ENCODE measurements at places on chromosomes 7 and 10.

GRCh38 chr7:82481499-82482097 is 38.0 kb upstream of the CACNA2D1 start:
- no peak for DNase-seq

DNA sequence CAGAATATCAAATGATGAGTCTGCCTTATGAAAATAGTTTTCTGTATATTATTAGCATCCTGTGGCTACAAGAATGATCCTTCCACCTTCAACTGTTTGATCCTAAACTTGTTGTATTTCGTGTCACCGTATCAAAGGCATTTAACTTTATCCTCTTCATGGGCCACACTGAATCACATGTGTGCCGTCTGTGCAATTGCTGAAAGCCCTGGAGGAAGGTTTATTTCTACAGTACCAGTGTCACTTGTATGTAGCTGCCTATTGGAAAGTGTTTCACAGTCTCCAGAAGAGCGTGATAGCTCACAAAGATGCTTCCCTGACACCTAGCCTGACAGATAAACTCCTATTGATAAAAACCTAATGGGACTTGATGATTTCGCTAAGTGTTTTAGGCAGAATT is 94.5 kb downstream of the ITGA8 start:
- DNase-seq = no peak

- peak; percentile 20 for DNase-seq
These were observed 372 bp upstream of the TMEM130 start for GRCh38 chr7:98870121-98870651.

DNA sequence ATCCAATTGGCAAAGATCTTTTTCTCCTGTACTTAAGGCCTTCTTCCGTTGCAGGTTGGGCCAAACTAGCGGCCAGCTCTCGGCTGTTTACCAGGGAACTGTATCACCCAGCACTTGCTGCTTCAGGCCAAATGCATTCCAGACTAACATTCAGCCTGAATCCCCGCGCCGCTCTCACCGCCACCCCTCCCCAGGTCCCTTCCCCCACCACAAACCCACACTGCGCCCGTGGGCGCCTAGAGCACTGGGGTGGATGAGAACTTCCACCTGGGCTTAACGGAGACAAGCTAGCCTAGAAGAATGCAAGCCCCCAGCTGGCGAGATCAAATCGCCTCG is 676 bp downstream of the TCAF1 start:
- DNase-seq = no peak

DNA sequence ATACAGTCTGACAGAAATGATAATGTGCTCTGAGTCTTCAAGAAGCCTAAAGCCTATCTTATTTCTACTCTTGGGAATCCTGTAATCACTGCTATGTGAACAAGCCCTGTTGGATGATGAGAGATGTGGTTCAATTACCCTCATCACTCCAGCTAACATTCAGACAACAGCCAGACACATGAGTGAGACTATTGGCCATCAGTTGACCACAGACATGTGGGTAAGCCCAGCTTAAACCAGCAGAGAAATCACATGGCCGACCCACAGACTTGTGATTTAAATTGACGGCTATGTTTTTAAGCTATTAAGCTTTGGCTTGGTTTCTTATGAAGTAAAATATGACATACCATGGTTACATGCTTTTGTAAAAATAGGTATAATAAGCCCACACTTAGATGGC is 2.6 kb downstream of the MBL2 start:
- no peak for DNase-seq

- no peak for DNase-seq
These were observed 243.2 kb downstream of the CRPPA start for GRCh38 chr7:16178092-16178491.

DNA sequence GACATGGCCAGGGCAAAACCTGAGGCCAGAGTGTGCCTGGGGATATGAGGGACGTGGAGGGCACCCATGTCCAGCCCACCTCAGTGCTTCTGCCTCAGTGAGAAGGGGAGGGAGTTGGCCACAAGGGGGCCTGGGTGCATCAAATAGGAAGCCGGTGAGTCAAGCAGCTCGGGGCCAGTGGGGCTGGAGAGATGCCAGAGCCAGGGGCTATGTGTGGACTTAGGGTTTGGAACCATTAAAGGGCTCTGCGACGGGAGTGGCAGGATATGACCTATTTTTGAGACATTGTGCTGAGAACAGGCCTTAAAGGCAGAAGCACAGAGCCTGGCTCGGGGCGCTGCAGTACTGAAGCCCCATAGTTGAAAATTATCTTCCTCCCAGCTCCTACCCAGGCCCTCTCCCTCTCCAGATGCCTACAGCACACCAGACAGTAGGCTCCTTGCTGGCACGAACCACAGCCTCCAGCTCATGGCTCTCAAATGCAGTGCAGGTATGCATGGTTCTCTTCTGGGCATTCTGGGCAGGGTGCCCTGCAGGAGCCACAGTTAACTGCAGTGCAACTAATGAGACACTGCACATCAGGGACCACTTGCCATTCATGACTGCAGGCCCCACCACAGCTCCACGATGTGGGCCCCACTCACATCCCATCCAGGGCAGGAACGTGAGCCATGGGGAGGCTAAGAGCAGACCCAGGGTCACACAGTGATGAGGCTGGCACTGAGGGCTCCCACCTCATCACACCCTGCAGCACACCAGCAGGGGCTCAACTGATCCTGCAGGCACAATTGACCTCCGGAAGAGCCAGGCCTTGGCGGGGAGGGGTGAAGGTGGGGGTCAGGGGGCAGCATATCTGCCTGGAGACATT is 7.2 kb upstream of the PGAM2 start:
- DNase-seq = no peak

- no peak for DNase-seq
These were observed 143.3 kb downstream of the HDAC9 start for GRCh38 chr7:18638594-18639452.

DNA sequence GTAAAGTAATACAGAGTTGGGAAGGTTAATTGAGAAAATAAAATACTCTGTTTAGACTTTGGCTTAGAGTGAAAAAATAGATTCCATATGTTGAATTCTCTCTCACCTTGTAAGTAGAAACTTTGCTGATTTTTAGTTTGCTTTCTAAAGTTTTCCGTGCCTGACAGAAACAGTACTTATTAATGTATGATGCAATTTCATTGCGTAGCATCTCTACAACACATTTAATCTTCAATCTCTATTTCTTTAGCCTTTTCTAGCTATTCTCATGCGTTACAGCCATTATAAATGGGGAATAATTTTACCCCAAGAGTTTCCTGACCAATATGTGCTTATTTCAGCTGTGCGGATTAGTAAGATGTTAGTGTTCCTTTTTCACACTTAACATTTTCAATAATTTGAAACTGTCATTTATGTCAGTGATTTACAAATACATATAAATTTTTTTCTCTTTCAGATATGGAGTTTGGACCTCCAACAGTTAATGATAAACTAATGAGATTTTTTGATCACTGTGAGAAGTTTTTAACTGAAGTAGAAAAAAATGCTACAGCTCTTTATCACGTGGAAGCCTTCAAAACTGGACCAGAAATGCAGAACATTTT is 3.3 kb downstream of the MINPP1 start:
- no peak for DNase-seq

DNA sequence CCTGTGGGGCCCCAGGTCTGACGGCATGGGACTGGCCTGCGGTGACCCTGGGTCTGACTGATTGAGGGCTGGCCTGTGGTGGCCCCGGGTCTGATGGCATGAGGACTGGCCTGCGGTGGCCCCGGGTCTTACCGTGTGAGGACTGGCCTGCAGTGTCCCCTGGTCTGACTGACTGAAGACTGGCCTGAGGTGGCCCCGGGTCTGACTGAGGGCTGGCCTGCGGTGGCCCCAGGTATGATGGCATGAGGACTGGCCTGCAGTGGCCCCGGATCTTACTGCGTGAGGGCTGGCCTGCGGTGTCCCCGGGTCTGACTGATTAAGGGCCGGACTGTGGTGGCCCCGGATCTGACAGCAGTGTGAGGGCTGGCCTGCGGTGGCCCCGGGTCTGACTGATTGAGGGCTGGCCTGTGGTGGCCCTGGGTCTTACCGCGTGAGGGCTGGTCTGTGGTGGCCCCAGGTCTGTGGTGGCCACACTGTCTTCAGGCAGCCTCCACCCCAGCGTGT is 10.9 kb downstream of the JAKMIP3 start:
- DNase-seq = no peak

DNA sequence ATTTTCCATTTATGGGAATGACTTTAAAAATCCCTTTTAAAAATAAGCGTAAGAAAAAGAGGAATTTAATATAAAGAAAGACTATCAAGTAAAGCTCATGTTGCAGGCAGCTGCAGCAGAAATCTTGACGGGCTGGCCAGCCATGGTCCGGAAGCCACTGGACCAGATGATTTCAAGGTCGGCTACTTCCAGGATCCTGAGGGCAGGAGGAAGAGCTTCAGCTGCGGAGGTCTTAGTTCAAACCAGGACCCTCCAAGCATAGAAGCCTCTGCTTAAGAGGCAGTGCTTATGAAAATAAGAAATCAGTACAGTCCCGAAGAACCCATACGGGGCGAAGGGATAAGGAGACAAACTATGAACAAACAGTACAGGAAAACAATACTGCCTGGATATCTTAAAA is 220.2 kb upstream of the CELF2 start:
- no peak for DNase-seq

- no peak for DNase-seq
These were observed 16.5 kb downstream of the CYP3A43 start for GRCh38 chr7:99844328-99844727.

GRCh38 chr10:48285710-48286109 is 11.2 kb upstream of the FRMPD2 start:
- no peak for DNase-seq

DNA sequence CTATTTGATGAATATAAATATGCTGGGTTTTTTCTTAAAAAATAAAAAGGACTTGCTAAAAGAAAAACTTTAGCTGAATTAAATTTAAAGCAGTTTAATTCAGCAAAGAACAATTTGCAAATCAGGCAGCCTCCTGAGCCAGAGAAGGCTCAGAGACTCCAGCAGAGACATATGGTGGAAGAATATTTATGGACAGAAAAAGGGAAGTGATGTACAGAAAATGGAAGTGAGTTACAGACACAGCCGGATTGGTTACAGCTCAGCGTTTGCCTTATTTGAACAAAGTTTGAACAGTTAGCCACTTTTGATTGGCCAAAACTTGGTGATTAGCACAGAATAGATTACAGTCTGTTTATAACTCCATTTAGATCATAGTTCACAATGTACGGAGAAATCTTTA is 110.3 kb downstream of the GAD2 start:
- DNase-seq = no peak

DNA sequence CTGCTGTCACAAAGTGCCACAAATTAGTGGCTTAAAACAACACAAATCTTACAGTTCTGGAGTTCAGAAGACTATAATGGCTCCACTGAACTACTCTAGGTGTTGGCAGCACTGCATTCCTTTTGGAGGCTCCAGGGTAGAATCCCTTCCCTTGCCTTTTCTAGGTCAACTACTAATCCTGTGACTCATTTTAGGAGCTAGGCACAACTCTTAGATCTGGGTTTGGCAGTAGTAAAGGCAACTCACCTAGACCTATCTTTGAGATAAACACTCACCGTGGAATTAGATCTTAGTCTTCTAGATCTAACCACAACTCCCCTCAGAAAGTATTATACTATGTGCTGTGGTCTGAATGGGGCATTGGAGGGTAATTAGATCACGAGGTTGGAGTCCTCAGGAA is 60.4 kb downstream of the ANKIB1 start:
- no peak for DNase-seq

GRCh38 chr10:122391875-122392274 is 17.4 kb downstream of the PLEKHA1 start:
- no peak for DNase-seq

GRCh38 chr10:70515035-70515667 is 36.6 kb downstream of the PALD1 start:
- DNase-seq = no peak

- no peak for DNase-seq
These were observed 1.4 kb upstream of the THSD7A start for GRCh38 chr7:11833431-11833830.

GRCh38 chr7:7702826-7703225 is 15.6 kb downstream of the RPA3 start:
- DNase-seq = no peak

DNA sequence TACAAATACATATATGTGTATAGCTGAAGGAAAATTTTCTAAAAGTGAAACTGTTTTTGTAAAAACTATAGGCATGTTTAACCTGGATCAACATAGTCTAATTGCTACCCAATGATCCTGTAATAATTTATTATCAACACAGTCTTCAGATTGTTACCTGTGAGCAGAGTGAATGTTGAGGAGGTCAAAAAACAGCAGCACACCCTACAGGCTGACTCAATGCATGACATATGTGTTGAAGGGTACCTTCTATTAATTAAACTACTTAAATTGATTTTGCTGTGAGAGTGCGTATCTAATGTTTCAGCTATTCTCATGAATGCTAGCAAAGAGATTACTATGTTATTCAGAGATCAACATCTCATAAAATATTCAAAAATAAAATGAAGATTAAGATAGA is 411.4 kb downstream of the TNS3 start:
- DNase-seq = no peak

DNA sequence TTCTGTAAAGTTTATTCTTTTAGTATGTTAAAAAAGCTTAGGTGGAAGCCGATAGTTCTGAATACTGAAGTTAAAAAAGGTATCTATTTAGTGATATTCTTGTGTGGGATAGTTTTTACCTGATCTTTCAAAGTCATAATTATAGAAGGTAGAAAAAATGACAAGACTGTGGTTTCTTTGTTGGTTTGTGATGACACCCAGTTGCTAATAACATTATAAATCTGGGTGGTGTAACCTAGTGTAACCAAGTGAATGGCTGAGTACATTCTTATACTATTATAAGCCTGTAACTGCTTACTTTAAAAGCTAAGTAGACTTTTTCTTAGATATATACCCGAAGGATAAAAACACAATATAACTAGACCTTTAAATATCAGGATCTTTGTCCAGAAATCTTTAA is 2.3 kb downstream of the CDK13 start:
- DNase-seq = no peak

DNA sequence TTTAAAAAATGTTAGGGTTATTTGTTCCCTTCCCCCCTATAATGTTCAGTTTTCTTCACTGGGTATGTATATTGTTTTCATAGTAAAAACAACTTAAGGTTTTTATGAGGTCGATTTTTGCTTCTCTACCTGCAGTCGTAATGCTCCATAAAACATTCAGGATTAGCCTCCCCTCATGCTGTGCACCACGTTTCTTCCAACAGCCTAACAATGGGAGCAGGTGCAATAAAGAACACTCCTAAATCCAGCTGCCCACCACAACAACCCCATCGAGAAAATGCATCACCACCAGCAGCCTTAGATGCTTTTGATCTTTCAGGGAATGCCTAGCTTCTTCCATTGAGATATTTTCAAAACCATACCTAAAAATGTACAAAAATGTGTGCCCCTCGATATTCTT is 111.1 kb downstream of the ADAM12 start:
- DNase-seq = no peak

GRCh38 chr10:123869020-123869414 is 22.6 kb downstream of the CPXM2 start:
- DNase-seq = no peak

GRCh38 chr7:24885716-24886115 is 94.3 kb downstream of the OSBPL3 start:
- no peak for DNase-seq

GRCh38 chr10:27446091-27446918 is 57.8 kb upstream of the RAB18 start:
- DNase-seq = no peak

Measured in activated CD8-positive, alpha-beta memory T cell treated with anti-CD3 and anti-CD28 coated beads for 1 hour (primary cell).